ENCODE measurements at places on chromosomes 1 and 21.

- peak; percentile 80 for DNase-seq
These were observed 36.7 kb upstream of the LRRC53 start for GRCh38 chr1:74548961-74549750.

DNA sequence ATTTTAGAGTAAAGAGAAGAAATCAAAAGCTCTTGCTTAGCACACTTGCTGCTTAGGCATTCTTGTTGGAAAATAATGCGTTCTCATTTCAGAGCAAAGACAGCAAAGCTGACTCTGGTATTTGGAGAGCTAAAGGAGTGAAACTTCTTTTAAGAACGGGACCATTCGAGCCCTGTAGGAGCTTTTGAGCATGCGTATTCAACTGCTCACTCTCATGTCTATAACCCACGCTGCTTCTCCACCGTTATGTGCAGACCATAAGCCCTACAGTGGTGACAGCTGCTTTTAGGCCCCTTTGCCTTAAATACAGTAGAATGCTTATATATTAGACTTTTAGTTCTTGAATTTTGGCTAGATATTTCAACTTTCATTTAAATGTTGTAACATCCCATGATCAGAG is 214.2 kb upstream of the CACYBP start:
- no peak for DNase-seq

GRCh38 chr1:228101994-228102790 is 933 bp downstream of the C1orf35 start:
- DNase-seq = no peak

- DNase-seq = no peak
These were observed 56.8 kb downstream of the ESRRG start for GRCh38 chr1:216666441-216666840.

DNA sequence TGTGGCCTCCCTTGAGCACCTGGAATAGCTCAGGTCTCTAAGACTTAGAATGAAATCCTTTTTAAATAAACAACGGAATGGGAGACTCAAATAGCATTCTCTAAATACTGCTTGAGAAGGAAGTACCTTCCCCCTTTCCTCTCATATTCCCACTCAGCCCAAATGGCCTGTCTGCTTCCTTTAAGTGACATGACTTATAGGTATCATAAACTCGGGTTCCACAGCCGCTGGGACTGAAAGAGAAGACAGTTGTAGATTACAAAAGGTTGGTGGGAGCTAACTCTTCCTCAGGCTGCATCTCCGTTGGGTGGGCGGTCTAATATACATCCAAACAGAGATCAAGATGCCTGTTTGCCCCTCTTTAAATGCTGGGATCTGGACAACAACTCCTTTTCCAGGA is 1.2 kb upstream of the HMCN1 start:
- no peak for DNase-seq

DNA sequence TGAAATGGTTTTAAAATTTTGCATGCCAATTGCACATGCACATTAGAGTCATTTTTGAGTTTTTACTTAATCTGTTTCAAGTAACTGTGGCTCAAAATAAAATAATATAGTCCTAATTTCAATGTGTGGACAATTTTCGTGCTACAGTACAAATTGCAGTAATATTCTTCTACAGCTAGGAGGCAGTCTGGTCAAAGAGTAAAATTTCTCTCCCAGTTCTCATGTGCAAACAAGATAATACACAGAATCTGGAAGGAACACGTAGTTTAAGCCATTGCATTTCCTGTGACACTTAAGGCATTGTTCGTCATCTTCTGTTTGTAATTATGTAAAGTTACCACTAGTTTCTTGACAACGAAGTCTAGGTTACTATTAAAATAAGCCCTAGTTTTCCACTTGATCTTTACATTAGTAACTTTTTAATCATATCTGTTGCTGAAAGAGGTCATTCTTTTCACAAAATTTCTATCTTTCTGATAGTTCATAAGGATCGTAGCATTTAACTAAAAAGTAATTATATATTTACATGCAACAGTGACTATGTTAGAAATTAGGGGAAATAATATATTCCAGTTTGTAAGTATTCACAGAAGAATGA is 28.9 kb downstream of the ODR4 start:
- peak; percentile 50 for DNase-seq

- DNase-seq = no peak
These were observed 109.4 kb downstream of the RGL1 start for GRCh38 chr1:183914276-183914675.

DNA sequence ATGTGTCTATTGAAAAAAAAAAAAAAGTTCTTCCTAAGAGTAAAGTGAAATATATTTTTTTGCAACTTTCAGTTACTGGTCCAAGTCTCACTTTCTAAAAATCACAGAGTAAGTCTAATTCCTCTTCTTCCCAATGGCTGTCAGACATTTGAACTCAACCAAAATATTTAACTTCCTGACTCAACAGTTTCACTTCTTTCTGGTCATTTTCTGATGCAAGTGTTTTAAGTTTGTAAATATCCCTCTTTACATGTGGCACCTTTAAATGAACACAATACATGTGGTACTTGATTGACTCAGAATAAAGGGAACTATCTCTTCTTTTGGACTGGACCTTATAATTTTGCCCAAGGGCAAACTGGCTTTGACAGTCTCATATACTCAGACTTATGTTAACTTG is 76.7 kb downstream of the ASH1L start:
- DNase-seq = no peak

DNA sequence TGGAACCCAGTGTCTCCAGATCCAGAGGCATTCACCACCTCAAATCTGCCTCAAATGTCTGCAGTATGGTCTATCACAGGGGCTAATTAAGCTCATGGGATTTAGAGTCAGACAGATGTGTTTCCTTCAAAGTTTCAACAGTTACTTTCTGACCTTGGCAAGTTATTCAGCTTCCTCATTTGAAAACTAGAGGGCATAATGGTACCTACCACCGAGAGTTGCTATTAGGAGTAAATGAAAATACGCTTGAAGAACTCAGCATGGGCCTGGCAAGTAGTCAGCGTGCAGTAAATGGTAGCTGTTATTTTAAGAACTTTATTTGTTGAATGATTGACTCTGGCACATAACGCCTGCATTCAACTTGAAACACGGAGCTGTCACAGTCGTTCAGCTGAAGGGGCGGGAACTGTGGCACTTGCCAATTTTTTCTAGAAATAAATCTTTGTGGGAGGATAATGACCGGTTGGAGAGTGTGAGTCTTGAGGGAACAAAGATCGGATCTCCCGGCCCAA is 1.2 kb upstream of the CAP1 start:
- DNase-seq = peak; percentile 88

DNA sequence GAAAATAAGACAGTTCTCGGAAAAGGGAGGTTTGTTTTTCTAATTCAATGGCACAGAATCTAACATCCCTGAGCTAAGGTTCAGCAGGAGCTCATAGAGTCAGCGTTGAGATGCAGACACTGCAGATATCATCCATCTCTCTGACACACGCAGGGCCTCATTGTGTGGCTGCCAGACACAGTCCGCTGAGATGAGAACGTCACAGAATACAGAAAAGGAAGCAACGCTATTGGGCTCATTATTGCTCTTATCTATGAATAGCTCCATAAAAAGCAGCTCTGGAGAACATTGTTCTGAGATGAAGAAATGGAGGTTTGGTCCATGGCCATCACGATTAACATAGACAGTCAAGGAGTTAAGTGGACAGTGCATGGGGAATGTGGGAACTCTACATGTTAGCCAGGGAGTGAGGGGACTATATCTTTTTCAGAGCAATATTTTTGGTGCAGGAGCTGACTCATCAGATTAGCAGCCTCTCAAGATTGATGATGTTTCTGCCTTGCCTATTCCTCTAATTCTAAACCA is 771.6 kb upstream of the CXADR start:
- peak; percentile 63 for DNase-seq

All from brain (organoid and tissue), 16 donors.